HCEC 1CT (cell line): ENCODE measurements at places on chromosomes 2 and 18.

- DNase-seq: no peak
Measured at GRCh38 chr2:16559278-16560067, 106.2 kb downstream of the CYRIA start.

- no peak for DNase-seq
Measured at GRCh38 chr18:47898696-47899095, 31.8 kb downstream of the SMAD2 start.

GRCh38 chr2:60539140-60539539, 14.3 kb downstream of the BCL11A start:
- no peak for DNase-seq

DNA sequence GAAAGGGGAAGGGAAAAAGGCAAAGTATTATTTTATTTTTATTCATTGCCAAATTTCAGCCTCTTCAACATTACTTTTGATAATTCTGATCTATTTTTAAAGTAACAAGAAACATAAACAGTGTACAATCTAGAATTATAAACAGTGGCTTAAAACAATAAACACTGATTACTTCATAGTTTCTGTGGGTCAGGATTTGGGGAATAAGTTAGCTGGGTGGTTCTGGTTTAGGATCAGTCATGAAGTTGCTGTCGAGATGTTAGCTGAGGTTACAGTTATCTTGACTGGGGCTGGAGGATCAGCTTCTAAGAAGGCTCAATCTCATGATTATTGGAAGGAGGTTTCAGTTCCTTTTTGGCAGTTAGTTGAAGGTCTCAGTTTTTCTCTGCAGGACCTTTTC, 109.2 kb downstream of the SCN2A start:
- DNase-seq: no peak

- DNase-seq: peak; percentile 78
Measured at GRCh38 chr2:218398437-218399390, 954 bp upstream of the CTDSP1 start.

DNA sequence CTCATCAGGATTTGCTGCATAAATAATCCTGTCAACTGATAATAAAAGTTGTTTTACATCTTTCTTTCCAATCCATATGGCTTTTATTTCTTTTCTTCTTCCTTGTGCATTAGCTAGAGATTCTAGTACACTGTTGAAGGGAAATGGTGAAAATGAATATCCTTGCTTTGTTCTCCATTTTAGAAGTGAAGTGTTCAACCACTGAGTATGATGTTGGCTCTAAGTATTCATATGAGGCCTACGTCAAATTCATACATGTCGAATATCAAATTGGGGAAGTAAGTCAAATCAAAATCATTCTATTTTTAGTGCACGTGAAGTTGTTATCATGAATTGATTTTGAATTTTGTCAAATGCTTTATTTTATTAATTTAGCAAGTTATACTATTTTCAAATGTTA, 7.8 kb upstream of the ACKR3 start:
- no peak for DNase-seq

DNA sequence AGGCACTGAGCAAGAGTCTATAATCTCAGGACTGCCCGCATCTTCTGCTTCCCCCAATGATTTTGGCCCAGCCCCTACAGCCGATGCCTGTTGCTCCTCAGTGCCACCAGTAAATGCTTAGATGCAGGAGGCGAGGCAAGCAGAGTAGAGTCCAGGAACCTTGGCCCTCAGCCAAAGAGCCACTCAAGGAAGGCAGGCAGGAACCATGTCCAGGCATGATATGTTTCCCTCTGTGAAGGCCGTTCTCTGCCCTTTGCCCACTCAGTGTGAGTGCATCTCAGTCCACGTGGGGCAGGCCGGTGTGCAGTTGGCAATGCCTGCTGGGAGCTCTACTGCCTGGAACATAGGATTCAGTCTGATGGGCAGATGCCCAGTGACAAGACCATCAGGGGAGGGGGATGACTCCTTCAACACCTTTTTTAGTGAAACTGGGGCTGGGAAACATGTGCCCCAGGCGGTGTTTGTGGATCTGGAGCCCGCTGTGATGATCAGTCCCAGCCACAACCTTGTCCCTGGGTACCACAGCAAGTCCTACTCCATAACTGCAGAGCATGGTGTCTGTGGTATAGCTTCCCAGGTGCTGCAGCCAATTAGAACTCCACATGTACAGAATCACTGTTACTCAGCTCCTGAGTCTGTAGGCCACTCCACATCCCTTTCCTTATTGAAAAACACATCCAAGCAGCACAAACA, 9.7 kb upstream of the DNAJB2 start:
- DNase-seq: no peak

DNA sequence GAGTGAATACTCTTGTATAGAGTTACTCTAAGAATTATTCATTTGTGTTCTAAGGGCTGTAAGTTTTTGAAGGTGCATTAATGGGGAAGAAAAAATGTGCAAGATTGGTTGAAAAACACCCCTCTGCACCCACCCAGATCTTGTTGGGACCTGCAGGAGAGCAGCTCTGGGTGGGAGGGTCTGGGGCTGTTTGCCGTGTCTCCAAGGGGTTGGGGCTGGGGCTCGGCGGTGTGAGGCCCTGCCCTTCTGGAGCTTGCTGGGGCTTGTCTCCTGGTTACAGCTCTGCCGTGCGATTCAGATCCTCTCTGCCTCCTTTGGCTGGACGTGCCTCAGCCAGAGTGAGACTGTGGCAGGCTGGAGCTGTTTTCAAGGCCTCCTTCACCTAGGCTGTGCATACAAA, 26.1 kb downstream of the IGFBP2 start:
- DNase-seq: no peak

DNA sequence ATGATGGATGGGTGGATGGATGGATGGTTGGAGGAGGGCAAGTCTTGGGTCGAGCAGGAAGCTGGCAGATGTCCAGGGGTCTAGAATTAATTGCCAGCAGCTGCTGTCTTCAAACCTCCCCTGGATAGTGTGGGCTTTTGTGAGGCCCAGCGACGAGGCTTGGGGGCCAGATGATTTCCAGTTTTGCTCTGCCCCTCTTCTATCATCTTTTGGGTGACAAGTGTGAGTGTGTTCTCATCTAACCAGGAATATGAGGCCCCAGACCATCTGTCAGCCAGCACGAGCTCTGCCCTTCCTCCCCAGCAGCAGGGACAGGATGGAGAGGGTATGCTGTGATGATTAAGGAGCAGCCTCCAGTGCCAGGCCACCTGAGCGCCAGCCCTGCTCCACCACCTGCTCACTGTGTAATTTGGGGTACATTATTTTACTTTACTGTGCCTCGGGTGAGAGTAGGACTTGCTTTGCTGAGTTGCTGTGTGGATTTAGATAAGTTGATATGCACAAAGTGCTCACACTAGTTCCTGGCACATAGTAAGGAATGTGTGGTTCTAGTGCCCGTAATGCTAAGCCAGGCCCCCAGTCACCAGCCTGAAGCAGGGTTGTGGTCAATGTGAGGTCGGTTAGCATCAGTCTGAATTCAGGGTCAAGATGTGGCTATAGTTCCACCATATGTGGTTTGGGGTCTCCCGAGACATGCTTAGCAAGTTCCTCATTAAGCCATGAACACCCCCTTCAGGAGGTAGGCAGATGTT, 251.1 kb downstream of the CYP26B1 start:
- DNase-seq: no peak

GRCh38 chr2:222294996-222295367, 3.8 kb downstream of the PAX3 start:
- DNase-seq: no peak

DNA sequence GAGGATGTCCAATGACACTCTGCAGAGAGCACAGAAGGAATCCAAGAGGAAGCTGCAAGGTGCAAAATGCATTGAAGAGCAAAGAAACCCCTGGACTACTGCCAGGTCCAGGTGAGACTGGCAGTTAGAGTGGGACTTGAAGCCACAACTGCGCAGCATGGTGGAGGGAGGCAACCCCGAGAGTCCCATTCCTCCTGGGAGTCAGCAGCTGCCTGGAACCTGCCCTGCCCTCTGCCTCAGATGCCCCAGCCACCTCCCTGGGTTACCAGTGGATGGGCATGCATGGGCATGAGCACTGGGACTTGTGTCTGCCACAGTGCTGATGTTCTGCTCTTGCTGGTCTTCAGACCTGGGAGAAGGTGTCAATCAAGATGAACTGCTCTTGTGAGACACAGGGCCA, 43.2 kb downstream of the ANKMY1 start:
- no peak for DNase-seq

GRCh38 chr2:8539743-8540551, 141.9 kb upstream of the ID2 start:
- DNase-seq: no peak

DNA sequence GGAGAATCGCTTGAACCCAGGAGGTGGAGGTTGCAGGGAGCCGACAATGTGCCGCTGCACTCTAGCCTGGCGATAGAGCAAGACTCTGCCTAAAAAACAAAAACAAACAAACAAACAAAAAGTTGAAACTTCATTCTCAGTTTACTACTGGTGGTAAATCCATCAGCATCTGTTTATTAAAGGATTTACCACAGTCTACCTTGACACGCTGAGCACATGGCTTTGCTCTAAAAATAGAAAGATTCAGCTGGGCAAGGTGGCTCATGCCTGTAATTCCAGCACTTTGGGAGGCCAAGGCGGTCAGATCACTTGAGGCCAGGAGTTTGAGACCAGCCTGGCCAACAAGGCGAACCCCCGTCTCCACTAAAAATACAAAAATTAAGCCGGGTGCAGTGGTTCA, 201.3 kb downstream of the TGIF1 start:
- no peak for DNase-seq

DNA sequence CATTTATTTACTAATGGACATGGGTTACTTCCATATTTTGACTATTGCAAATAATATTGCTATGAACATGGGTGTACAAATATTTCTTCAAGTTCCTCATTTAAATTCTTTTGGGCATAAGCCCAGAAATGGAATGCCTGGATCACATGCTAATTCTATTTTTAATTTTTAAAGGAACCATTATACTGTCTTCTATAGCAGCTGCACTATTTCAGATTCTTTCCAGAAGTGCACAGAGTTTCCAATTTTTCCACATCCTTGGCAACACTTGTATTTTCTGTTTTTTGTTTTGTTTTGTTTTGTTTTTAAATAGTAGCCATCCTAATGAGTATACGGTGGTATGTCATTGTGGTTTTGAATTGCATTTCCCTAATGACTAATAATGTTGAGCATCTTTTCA, 8.5 kb upstream of the RALBP1 start:
- peak; percentile 16 for DNase-seq

DNA sequence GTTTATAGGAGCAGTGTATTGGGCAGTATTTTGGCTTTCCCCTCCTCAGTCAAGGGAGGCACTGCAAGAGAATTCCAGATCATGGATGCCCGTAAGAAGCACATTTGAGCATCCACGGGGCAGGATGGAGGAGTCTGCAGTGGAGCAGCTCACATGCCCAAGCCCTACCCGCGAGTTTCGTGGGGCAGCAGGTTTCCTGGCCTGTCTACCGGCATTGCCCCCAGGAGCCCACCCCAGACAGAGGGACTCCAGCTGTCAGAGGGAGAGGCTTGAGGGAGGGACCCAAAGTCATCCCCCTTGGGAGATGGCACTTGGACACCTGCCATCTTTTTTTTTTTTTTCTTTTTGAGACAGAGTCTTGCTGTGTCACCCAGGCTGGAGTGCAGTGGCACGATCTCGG, 31.3 kb downstream of the TMEM177 start:
- no peak for DNase-seq

- DNase-seq: no peak
Measured at GRCh38 chr2:135798762-135799161, 38.2 kb downstream of the LCT start.

GRCh38 chr2:236136538-236136937, 31.6 kb downstream of the GBX2 start:
- no peak for DNase-seq

GRCh38 chr2:112705575-112705974, 15.2 kb upstream of the NT5DC4 start:
- no peak for DNase-seq

- DNase-seq: peak; percentile 99
Measured at GRCh38 chr18:58572181-58572580, 56.7 kb downstream of the ALPK2 start.

DNA sequence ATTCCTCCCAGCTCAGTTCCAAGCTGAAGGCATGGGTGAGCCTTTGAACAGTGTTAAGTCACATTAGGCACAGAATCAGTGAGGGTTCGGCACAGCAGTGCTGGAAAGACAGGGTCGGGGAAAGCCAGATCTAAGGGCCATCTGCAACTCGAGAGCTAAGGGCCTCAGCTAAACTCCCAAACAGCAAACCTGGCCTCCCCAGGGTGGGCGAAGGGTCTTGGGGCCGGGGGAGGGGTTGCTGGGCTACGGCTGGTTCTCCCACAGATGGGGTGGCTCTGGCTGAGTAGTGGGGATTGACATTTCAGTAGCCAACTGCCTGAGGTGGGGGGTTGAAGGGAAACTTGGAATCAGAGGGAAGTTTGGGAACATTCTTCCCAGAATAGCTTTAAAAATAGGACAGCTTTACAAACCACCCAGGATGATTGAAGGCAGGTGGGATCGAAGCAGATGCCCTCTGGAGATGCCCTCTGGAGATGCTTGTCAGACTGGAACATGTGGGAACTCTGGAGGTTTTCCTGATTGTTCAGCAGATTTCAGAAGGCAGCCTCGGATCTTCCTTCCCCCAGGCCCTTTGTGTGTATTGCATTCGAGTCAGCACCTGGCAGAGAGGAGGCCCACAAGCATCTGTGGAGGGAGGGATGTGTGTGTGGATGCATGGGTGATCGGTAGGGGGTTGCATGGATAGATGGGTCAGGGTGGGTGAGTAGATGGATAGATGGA, 156.4 kb downstream of the SMAD7 start:
- DNase-seq: no peak

GRCh38 chr2:172962082-172962481, 113.6 kb upstream of the MAP3K20 start:
- DNase-seq: no peak

DNA sequence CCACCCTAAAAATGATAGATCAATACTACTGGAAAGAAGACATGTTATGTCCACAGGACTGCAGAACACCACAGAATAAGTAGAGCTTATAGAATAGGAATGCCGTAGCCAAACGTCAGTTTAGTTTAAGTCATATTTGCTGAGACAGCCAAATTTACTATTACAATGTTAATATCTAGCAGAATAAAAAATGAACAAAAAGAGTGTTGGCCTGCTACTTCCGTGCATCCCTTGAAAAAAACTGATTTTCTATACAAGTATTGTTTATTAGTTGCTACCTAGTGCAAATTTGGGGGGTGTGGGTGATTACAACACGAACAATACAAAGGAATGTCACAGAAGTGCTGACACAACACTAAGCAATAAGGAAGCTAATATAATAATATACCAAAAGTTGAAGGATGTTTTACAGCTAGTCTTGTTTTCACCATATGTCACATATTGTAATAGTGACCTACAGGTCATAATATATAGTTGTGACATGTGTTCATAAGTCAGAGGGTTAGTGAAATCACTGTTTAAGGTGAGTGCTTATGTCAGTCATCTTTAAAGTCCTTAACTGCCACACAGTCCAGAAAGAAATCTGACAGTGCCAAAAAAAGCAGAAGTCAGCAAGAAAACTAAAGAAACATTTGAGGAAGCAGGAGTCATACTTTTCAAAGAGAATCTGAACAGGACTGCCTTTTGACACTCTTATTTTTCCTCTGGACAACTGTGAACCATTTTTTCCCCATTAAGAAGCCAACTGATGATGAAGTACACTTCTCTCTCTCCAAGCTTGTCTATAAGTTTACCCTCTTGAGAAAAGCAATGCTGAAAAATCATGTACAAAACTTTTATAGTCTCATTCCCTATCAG, 376.4 kb downstream of the ZEB2 start:
- no peak for DNase-seq
